Activated CD4-positive, alpha-beta T cell treated with anti-CD3 and anti-CD28 coated beads, Interleukin-2, amount 50 U/mL, for 16 hours (primary cell): ENCODE measurements at places on chromosomes 2 and 18.

DNA sequence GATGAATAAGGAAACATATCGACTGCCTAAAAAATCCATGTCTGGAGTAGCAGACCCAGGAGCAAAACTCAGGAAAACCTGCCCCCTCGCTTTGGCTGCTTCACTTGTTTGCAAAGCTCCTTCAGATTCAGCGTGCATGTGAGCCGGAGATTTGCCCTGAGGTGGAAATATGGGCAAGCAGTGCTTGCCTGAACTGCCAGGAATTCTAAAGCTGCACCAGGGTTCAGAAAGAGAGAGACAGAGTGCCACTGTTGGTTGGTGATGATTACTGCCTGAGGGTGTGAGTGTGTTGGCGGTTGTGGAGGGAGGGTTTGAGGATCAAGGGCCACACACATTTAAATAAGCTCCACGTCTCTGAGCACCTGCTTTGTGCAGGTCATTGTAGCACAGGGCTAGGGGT lies 139.6 kb upstream of the RGPD4 start:
- DNase-seq: no peak

- DNase-seq: no peak
Observed at GRCh38 chr2:152510621-152511020, 175.6 kb downstream of the FMNL2 start.

GRCh38 chr2:241561832-241562231 lies 3.3 kb downstream of the BOK start:
- no peak for DNase-seq

DNA sequence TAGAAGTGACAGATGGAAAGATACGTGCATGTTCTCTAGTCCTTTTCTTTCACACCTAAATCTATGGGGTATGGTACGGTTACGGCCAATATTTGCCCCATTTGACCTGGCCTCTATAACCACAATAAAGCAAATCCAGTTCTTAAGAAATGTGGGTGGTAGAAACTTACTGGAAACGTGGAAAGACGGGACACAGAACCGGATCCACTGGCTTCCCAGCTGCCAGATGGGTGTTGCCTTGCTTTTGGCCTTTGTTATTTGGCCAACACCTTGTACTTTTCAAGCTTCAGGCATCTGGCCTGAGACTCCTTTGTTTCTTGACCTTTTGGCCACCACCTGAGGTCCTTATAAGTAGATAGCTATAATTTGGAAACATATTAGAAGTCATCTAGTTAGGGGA lies 635.9 kb downstream of the SLC4A3 start:
- no peak for DNase-seq

GRCh38 chr2:10097352-10098148 lies 17.3 kb upstream of the CYS1 start:
- peak; percentile 39 for DNase-seq

DNA sequence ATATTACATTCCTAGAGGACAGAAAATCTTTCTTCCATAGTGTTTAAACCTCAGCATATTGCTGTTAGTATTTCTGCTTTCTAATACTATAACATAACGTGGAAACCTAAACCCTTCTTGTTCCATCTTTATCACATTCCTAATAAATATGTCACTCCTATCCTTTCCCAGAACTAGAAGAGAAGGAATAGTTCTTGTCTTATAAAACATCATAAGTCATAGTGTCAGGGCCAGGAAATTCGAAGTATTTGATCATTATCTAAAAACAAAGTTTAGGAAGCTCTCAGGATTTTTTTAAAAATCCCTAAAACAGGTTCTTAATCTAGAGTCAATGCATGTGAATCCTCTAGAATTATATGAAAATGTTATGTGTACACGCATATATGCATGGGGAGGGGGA lies 2.0 kb downstream of the NHEJ1 start:
- no peak for DNase-seq

GRCh38 chr2:226796840-226797288 lies 2.8 kb downstream of the IRS1 start:
- no peak for DNase-seq

DNA sequence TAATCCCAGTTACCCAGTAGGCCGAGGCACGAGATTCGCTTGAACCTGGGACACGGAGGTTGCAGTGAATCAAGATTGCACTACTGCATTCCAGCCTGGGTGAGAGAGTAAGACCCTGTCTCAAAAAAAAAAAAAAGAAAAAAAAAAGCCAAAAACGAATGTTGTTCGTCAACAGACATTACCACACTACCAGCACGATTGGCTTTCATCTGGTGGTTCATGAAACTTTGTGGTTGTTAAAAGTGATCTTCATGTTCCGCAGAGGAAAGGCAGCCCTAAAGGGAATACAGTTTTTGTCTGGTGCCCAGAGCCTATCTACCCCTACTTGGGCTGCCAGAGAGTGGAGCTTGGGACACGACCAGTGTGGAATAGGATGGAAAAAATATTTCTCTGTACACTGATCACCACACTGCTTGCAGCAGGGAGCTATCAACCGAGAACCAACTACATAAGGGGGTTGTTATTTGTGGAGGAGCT lies 13.6 kb upstream of the CXCR4 start:
- DNase-seq: peak; percentile 53

DNA sequence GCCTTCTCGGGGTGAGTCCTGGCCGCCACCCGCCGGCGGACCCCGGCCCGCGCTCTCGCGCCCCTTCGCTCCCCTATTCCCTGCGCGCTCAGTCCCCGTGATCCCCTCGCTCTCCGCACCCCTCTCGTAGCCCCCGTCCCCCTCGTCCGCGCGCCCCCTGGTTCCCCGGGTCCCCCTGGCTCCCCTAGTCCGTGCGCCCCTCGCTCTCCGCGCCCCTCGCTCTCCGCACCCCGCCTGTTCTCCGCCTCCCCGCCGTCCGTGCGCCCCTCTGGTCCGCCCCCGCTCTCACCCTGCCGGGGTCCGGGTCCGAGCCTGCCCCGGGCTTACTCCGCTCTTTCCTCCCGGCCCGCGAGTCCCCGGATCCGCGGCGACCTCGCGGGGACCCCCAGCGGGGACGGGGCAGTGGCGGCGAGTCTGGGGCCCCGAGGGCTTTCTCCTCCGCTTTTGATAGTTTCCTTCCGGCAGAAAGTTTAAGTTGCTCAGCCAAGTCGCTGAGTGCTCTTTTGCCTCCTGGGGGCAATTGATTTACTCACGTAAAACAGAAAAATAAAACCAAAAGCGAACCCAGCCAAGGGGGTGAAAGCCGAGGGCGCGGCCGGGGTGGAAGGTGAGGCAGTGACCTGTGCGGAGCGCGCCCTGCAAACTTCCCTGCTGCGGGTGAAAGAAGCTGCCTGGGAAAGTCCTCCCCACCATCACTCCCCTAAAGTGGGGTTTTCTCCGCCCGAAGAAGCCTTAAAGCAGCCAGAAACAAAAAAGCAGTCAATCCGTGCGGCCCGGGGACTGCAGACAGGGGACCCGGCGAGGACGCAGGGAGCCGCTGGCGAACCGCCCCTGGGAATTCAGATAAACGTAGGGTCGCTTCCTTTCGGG lies 568 bp downstream of the RAB31 start:
- peak; percentile 23 for DNase-seq

- DNase-seq: no peak
Observed at GRCh38 chr2:143616452-143616851, 487.2 kb downstream of the ARHGAP15 start.

GRCh38 chr2:217261452-217261851 lies 401.6 kb upstream of the TNP1 start:
- no peak for DNase-seq

- no peak for DNase-seq
Observed at GRCh38 chr2:86700690-86701089, 19.4 kb upstream of the RMND5A start.

DNA sequence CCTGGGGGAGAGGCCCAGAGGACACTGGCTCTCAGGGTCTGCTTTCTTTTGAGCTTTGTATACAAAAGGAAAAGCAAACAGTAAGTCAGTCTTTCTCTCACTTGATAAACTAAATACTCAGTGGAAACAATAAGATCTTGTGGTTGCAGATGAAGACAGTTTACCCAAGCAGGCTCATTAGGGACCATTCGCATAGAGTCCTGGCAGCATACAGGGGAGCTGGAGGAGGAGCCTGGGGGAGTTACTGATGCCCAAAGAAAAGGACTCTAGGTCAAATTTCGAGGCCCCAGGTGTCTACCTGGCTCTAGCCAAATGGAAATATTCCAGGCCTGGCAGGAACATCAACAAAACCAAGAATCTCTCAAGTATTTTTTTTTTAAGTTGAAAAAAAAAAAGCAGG lies 225.3 kb downstream of the CNTNAP5 start:
- DNase-seq: no peak

GRCh38 chr2:106944215-106944614 lies 58.2 kb upstream of the ST6GAL2 start:
- DNase-seq: no peak

- no peak for DNase-seq
Observed at GRCh38 chr18:35465329-35465728, 32.4 kb downstream of the INO80C start.

- no peak for DNase-seq
Observed at GRCh38 chr2:191611614-191612013, 66.3 kb upstream of the NABP1 start.

DNA sequence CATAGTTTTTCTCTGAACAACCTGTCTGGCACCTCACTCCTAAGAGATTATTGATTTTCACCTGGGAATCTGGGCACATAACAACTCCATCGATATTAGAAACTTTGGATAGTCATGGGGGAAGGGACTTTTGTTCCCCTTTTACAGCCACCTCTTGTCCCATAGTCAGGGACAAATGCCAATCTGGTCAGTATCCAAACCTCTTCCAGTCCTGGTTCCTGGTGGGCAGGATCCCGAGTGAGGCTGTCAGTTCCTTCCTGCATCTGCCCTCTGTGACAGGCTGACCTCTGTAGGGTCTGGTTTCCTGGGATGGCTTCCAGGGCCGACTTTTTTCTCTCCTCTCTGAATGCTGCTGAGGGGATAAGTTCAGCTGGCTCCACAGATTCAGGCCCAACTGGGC lies 11.0 kb downstream of the KIF5C start:
- DNase-seq: no peak

GRCh38 chr2:25082002-25082622 lies 40.2 kb downstream of the EFR3B start:
- DNase-seq: no peak

GRCh38 chr2:160389875-160390274 lies 103.7 kb downstream of the RBMS1 start:
- no peak for DNase-seq

DNA sequence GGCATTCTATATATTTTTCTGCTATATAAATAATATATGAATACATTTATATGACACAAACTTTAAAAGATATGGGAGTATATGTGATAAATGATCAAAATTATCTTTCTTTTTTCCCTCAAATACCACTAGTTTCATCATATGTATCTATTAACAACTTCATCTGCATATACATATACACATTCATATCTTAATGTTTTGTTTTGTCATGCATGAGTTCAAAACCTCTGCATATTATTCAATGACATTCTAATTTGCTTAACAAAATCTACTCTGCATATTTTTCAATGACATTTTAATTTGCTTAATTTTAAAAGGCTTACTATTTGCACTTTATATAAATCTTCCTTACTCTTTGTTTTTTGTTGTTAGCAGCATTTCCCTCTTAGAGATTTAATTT lies 276.2 kb downstream of the PIK3C3 start:
- DNase-seq: no peak

DNA sequence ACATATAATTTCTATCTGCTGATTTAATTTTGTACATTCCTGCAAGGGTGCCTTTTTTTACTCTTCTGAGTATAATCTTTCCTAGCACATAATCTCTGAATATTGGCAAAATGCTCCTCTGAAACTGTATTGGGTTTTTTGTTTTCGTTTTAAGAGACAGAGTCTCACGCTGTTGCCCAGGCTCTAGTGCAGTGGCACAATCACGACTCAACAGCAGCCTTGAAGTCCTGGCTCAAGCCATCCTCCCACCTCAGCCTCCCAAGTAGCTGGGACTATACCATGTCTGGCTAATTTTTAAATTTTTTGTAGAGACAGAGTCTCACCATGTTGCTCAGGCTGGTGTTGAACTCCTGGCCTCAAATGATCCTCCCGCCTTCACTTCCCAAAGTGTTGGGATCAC lies 104.9 kb downstream of the SPTBN1 start:
- DNase-seq: no peak

- no peak for DNase-seq
Observed at GRCh38 chr2:40101131-40101575, 322.1 kb upstream of the THUMPD2 start.

- peak; percentile 56 for DNase-seq
Observed at GRCh38 chr2:127197475-127198385, 22.4 kb downstream of the CYP27C1 start.

DNA sequence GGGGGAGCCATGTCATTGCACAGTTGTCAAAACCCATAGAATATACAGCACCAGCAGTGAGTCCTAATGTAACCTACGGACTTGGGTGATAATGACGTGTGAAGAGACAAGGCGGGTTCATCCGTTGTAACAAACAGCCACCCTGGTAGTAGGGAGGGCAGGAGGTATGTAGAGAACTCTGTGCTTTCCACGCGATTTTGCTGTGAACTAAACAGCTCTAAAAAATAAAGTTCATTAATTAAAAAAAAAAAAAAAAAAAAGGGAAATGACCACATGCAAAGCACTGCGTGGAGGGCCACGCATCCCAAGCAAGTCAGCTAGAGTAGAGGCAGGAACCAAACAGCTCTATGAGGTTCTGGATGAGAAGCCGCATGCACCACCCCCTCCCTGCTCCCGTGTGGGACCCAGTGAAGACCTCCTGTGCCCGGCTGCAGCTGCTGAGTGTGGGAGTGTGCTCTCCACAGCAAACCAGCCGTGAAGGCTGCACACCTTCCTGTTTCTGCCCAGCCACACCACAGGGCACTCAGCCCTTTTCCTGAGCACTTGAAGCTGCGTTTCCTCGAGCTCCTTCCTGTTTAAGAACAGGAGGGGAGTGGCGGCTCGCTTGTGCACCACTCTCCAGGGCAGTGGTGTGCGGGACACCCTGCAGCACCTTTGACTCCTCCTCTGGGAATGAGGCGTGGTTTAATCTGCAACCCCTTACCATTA lies 65.6 kb downstream of the ODC1 start:
- peak; percentile 44 for DNase-seq

DNA sequence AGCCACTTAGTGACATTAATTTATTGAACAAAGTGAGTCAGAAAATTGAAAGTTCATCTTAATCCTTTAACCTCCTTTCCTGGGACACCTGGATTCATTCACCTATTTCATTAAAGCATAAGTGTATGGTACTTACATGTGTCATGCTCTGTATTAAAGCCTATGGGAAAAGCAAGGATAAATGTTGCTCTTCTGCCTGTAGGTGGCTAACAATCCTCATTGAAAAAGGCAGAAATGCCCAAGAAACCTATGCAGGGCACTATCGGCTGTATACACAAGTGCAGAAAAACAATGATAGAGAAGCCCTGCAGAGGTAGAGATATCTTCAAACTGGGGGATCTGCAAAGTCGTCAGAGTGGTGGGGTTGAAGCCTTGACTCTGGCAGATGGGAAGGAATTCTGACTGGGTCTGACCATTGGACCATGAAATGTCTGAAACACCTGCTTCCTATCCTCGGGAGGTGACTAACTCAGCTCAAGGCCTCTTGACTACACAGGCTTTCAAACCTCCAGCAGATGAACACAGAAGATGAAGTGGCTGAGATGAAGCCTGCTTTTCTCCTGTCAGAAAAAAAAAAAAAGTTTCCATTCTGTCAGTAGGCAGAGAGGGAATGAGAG lies 83.1 kb downstream of the DCC start:
- no peak for DNase-seq

- DNase-seq: no peak
Observed at GRCh38 chr18:25886283-25886682, 204.1 kb downstream of the SS18 start.
